ENCODE measurements at places on chromosomes 12 and 14.

DNA sequence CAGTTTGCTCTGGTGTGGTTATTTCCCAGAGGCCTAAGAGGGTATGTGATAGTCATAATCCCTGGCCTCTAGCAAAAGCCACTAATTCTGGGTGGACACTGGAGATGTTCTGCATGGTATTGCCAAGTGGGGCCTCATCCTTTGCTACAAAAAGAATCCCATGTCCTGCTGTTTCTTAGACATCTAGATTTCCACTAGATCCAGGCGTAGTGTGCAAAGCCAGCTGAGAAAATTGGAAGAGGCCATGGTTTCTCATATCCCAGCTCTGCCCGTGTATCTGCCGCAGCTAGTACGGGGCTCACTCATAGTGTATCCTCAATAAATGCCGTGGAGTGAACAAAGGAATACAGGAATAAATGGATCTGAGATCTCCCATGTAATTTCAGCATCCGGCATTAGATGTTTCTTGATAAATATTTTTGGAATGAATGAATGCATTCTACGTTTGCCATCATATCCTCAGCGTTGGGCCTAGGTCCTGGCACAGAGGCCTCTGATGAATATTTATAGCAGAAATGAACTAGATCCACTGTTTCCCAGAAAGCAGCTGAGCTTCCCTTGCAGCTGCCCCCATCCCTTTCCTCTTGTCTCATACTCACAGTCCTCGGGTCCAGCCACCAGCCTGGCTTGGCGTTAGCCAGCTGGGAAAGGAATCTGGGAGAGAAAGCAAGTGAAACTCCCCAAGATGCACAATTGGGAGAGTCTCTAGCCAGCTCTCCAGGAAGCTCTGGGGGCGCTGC, 76.3 kb upstream of the NOS1 start:
- DNase-seq: no peak
- H3K4me1 ChIP-seq: no peaks in the 10 kb centered on the region
- no peak overlapping the region for H3K27ac ChIP-seq
- no peaks in the 10 kb centered on the region for H3K36me3 ChIP-seq

GRCh38 chr14:23021434-23021833, 11.5 kb upstream of the C14orf93 start:
- no peaks in the 10 kb centered on the region for H3K36me3 ChIP-seq
- no peak for DNase-seq
- no peak overlapping the region for H3K27ac ChIP-seq
- H3K4me3 ChIP-seq: no peak overlapping the region
- H3K4me1 ChIP-seq: no peaks in the 10 kb centered on the region

- H3K36me3 ChIP-seq: no peaks in the 10 kb centered on the region
- H3K27me3 ChIP-seq: no peaks in the 10 kb centered on the region
- DNase-seq: peak; percentile 76
- peaks cover 5% of the 10 kb centered on the region for H3K4me1 ChIP-seq
- H3K27ac ChIP-seq: peak overlapping the region; percentile 90
- peak overlapping the region; percentile 40 for H3K4me3 ChIP-seq
Measured at GRCh38 chr14:103576371-103577024, 13.7 kb downstream of the COA8 start.

GRCh38 chr12:123763093-123763492, 992 bp downstream of the DNAH10 start:
- no peak overlapping the region for H3K27ac ChIP-seq
- H3K36me3 ChIP-seq: no peaks in the 10 kb centered on the region
- H3K27me3 ChIP-seq: no peaks in the 10 kb centered on the region
- no peak overlapping the region for H3K4me3 ChIP-seq
- DNase-seq: no peak
- H3K4me1 ChIP-seq: no peaks in the 10 kb centered on the region

- H3K27me3 ChIP-seq: no peaks in the 10 kb centered on the region
- H3K27ac ChIP-seq: no peak overlapping the region
- no peaks in the 10 kb centered on the region for H3K4me1 ChIP-seq
- H3K4me3 ChIP-seq: no peak overlapping the region
- H3K36me3 ChIP-seq: no peaks in the 10 kb centered on the region
Measured at GRCh38 chr12:118337194-118337838, 35.4 kb downstream of the TAOK3 start.

- peaks cover 19% of the 10 kb centered on the region for H3K4me1 ChIP-seq
- no peaks in the 10 kb centered on the region for H3K36me3 ChIP-seq
- H3K27me3 ChIP-seq: peaks cover 10% of the 10 kb centered on the region
- no peak overlapping the region for H3K27ac ChIP-seq
Measured at GRCh38 chr14:36658123-36659009, 3.3 kb upstream of the PAX9 start.

GRCh38 chr14:38731962-38732361, 371.1 kb downstream of the SEC23A start:
- H3K4me1 ChIP-seq: no peaks in the 10 kb centered on the region
- H3K27me3 ChIP-seq: no peaks in the 10 kb centered on the region
- DNase-seq: no peak
